NCI-H524 (cell line): ENCODE measurements at places on chromosomes 4 and X.
A peak's percentile ranks its signal among the peaks of the same experiment; 100 is the strongest.

DNA sequence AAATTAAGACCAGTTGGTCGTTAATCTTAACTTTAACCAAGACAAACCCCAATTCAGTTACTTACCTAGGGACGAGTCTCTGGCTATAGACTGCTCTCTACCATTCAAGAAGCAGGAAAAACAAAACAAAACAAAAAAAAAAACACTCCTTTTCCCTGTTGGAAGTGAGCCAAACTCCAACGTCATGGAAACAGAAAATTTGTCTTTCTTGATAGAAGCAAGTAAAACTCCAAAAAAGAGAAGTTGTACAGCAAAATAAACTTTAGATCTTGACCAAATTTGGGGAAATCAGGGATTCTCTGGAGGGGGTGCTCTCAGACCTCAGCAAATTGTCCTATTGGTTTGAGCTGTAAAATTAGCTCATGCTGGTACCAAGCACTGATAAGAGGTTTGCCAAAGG, 3.7 kb downstream of the CNGA1 start:
- no peak for DNase-seq

DNA sequence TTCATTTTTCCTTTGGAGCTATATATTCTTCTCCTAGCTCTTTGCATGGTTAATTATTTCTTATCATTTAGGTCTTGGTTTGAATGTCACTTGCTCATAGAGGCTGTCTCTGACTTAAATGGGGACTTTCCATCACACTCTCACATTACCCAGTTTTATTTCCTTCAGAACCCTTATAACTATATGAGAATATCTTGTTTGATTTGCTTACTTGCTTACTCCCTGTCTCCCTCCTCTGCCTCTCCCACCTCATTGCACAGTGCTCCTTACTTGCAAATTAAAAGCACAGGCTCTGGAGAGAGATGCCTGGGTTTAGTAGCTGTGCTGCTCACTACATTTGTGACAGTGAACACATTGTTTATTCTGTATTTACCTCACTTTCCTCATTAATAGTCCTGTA, 174.6 kb downstream of the SOWAHB start:
- no peak for DNase-seq

DNA sequence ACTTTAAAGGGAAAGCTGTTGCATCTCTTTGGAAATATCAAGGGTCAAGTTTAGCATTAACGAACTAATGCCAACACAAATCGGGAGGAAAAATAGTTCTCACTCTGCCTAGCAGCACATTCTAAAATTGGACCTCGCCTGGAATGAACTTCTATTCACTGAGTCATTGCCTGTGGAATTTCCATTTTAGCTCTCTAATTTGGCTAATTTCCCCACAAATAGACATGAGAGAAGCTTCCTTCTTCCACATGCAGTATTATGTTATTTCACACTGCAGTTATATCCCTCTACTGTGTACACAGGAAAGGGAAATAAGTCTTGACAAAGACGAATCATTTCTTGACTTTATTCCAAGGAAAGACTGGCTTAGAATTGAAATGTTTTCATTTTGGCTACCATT, 9.3 kb downstream of the ZXDA start:
- DNase-seq, result no peak

GRCh38 chrX:110025395-110025794, 22.5 kb downstream of the TMEM164 start:
- DNase-seq, result no peak

DNA sequence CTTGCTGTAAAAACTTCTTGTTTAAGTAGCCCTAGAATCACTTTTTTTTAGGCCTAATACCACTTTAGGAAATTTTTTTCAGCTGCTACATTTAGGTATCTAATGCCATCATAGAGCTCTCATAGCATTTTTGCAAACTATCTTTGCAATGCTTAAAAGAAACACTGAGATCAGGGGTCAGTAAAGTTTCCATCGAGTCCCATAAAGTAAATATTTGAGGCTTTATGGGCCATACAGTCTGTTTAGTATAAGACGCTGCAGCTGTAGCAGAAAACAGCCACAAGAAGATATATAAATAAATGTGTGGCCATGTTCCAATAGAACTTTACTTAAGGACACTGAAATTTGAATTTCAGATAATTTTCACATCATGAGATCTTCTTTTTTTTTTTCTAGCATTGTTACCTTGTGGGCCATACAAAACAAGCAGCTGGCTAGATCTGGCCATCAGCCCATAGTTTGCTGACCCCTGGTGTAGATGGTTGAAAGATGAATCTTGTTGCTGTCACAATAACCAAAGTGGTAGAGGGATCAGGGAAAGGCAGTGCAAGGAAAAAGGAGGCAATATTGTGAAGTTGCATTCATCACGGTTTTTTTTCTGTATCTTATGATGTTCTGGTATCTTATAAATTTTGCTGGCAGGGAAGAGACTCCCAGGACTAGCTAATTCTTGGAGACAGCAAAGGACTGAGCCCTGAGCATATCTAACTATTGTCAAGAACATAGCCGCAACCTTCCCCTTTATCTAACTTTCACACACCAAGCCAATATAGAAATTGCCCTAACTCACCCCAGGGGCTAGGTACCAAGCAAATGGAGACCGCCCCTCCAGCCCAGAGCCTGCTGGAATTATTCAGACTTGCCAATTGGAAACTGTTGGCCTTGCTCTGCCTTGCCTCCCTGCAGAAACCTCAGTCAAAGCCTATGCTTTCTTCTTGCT, 46.6 kb downstream of the RASGEF1B start:
- no peak for DNase-seq

- DNase-seq, result peak; percentile 53
These were observed 52.2 kb downstream of the SPATA18 start for GRCh38 chr4:52103319-52103718.

GRCh38 chr4:80335554-80336358, at the start of gene CFAP299:
TSS of gene CFAP299 (plus strand) at chr4:80335730.
- peak; percentile 64 for DNase-seq
